ENCODE measurements at places on chromosomes 6 and 20.

GRCh38 chr6:158409451-158409850, 97.2 kb downstream of the TULP4 start:
- DNase-seq = no peak

DNA sequence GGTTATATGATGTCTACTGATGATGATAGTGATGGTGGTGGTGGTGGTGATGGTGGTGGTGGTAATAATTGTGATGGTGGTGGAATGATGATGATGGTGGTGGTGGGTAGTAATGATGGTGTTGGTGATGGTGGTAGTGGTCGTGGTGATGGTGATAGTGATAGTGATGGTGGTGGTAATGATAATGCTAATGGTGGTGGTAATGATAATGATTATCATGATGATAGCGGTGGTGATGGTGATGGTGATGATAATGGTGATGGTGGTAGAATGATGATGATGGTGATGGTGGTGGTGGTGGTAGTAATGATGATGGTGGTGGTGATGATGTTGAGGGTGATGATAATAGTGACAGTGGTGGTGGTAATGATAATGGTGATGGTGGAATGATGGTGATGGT, 4.5 kb upstream of the LPA start:
- no peak for DNase-seq

- peak; percentile 91 for DNase-seq
Measured at GRCh38 chr20:36808317-36809257, 35.0 kb upstream of the DSN1 start.

- DNase-seq = no peak
Measured at GRCh38 chr20:51125105-51125504, 102.2 kb upstream of the KCNG1 start.

DNA sequence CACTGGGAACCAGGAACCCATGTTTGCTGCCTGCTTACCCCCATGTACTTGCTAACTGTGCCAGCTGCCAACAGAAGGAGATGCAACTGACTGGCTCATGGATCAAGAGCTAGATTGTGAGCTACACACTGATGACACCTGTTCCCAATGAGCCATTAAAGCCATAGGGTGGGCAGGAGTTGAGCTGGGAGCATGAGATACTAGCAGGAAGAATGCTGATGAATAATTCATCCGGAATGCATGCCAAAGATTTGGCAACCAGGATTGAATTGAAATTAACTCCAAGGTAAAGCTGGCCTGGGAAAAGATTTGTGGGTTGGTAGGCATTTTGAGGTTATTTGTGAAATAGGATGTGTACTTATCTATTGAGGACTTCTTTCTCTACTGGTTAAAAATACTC, 631.1 kb downstream of the KIF16B start:
- DNase-seq = peak; percentile 79

- DNase-seq = no peak
Measured at GRCh38 chr20:39038495-39038894, 76.4 kb downstream of the DHX35 start.

DNA sequence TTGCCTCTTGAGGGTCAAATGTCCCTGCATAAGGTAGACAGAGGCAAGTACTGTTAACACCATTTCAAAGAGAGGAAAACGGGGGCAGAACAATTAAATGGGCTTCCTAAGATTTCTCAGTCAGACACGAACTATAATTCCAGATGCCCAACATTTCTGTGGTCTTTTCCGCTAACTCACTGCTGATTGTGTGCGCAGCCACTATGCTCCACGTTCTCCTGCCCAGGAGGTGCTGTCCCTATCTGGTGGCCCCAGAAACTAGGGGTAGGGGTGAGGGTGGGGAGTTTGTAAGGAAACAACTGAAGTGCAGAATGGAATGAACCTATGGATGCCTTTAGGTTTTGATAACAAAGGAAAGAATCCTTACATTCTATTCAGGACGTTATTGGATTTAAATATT, 86.1 kb upstream of the BACH2 start:
- no peak for DNase-seq

DNA sequence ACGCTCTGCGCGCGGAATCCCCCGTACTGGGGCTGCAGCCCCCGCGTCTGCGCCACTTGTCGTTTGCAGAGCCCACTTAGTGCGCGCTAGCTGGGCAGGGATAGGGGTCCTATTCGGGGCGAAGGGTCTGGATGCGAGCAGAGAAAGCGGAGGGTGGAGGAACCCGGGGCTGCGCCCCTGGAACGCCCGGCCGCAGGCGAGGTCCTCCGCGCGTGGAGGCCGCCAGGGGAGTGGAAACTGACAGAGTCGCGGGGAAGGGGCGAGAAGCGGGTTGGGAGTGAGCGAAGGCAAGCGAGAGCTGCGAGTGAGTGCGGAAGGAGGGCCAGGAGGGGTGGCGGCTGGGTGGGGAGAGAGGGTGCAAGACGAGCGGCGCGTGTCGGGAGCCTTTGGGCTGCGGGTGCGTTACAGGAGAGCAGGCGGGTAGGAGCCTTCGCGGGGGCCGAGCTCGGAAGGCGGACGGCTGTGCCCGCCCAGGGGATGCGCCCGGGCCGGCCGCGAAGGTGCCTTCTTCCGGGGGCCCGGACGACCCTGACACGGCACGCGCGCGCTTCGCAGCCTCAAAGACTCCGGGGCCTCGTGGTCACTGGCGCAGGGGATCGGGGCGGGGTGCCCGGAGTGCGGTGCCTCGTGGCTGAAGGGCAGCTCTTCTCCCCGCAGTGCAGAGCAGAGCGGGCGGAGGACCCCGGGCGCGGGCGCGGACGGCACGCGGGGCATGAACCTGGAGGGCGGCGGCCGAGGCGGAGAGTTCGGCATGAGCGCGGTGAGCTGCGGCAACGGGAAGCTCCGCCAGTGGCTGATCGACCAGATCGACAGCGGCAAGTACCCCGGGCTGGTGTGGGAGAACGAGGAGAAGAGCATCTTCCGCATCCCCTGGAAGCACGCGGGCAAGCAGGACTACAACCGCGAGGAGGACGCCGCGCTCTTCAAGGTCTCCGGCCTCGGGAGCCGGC, 1.2 kb downstream of the IRF4 start:
- DNase-seq = no peak

DNA sequence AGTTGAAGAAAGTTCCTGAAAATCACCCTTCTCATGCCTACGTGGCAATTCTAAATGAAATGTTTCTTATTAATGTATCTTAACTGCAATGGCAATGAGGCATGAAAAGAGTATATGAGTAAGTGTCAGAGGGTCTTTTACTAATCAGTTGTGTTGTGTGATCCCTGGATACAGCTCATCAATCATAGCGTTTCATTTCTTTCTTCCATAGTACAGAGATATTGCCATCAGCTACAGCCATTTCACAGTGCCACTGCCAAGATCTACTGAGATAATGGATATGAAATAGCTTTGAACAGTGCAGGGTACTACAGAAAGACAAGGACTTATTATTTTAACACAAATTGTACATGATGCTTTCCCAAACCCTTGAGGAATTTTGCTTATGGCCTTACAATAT, 450.8 kb downstream of the KHDRBS2 start:
- DNase-seq = no peak

GRCh38 chr6:3324262-3324942, 65.7 kb downstream of the PSMG4 start:
- DNase-seq = peak; percentile 56

- no peak for DNase-seq
Measured at GRCh38 chr6:7938562-7939183, 28.1 kb upstream of the TXNDC5 start.

GRCh38 chr6:15876406-15876805, 213.6 kb upstream of the DTNBP1 start:
- peak; percentile 69 for DNase-seq

DNA sequence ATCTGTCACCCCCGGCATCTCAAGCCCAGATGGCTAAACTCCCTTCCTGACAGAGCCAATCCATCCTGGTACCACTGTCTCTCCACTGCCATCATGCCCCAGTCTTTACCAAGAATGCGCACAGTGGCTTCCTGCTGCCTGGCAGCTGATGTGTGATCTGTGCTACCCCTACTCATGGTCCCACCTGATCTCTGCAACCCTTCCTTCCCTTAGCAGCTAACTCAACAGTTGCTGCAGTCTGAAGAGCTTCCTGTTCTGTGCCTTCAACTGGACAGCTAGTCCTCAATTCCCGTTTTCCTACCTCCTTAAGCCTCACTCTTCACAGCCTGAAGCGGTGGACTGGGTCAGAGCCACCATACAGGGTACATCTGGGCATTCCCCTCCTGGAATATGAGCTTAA, 7.6 kb upstream of the FAM83C start:
- no peak for DNase-seq

GRCh38 chr6:146345598-146345997, 198.0 kb upstream of the RAB32 start:
- DNase-seq = no peak

GRCh38 chr20:57619051-57619831, 985 bp downstream of the ZBP1 start:
- DNase-seq = no peak

DNA sequence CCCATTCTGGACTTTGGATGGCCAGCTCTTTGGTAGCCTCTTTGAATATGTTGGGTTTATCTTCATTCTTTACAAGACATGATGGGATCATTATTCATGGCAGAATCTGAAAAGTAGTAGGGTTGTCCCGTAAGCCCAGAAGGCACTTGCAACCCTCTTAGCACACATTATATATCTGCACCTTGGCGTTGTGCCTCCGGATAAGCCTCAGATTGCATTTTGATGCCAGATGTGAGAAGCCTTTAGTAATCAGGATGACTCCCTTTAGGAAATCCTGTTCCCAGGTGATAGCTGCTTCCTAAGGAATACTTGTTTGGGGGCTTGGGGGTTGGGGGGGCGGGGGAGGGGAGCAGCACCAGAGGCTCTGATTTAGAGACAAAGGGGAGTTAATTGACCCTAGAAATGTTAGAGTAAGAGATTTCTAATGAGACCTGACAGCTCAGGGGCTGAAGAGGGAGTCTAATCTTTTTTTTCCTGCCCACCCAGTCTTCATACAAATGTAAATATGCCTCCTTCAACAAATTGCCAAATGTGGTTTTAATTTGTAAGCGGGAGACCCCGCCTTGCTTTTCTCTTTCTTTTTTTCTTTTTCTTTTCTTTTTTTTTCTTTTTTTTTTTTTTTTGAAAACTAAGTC, 55.1 kb downstream of the JAG1 start:
- no peak for DNase-seq

GRCh38 chr6:129671442-129672340, 38.3 kb downstream of the ARHGAP18 start:
- no peak for DNase-seq

DNA sequence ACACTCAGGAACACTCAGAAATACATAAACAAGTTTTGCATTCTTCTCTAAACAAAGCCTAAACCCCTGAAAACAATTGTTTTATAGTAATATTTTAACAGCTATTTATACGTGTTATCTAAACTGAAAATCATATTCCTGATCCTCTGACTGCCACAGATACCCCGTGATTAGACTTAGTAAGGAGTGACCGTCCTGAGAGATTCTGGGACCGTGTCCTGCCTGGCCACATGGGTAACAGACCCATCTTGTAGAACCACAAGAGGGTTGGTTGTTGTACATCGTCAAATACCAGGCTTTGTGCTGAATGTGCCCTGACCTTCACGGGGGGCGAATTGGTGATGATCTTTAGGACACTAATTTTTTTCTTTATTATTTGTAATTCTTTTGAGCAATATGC, 214.4 kb downstream of the TMEM242 start:
- no peak for DNase-seq

- no peak for DNase-seq
Measured at GRCh38 chr6:113629256-113629655, 227.9 kb upstream of the MARCKS start.

- peak; percentile 41 for DNase-seq
Measured at GRCh38 chr6:84581494-84582259, 182.7 kb downstream of the TBX18 start.

DNA sequence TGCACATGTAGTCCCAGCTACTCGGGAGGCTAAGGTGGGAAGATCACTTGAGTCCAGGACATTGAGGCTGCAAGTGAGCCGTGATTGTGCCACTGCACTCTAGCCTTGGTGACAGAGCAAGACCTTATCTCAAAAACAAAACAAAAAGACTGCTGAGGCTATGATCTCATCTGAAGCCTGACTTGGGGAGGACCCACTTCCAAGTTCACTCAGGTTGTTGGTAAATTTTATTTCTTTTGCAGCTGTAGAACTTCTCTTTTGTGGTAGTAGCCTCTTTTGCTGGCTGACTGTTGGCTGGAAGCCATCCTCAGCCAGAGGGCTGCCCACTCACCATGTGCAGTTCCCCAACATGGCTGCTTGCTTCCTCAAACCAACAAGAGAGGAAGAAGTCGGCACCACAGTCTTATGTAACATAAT, 36.8 kb upstream of the ME1 start:
- no peak for DNase-seq

DNA sequence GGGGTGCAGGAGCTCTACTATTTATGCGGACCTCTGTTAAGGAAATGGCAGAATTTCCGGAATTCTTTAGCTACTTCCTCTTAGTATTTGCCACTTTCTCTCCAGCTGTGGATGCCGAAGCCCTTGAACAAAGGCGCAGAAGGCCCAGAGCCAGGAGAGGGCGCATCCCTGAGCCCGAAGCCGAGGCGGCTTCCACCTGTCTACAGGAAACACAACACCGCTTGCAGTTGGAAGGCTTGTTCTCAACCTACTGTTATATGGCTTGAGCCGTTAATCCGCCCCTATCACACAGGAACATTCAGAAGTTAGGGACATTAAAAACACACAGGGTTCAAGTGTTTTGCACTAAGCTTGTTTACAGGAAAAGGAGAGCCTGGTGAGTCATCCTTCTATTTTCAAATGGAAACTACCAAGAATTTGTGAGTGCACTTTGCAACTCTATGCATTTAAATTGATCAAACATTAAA, 417.1 kb downstream of the BCKDHB start:
- DNase-seq = no peak

- no peak for DNase-seq
Measured at GRCh38 chr6:6723361-6723760, 134.8 kb downstream of the LY86 start.

DNA sequence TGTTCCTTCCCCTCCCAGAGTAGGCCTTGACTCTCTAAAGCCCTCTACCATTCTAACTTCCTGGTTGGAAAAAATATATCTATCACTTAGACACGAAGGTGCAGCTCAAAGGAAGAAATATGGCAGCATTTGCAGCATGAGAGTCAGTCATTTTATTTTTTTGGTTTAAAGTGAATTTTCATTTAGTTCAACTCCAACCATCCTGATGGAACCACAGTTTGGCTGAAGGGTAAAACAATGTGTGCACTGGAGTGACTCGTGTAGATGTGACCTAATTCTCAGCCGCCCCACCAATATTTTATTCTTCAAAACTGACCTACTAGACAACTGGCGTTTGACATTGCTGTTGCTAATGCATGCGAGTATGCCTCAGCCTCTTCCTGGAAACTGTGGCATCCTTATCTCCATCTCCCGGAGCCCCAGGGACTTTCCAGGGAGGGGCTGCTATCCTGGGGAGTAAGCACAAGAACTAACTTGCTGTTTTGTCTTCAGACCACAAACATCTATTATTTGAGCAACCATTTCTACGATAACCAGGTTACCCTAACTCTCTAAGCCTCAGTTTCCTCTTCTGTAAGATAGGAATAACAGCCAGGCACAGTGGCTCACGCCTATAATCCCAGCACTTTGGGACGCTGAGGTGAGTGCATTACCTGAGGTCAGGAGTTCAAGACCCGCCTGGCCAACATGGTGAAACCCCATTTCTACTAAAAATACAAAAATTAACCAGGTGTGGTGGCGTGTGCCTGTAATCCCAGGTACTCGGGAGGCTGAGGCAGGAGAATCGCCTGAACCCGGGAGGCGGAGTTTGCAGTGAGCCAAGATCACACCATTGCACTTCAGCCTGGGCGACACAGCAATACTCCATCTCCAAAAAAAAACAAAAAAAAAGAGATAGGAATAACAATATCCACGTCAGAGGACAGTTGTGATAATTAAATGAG, 148.7 kb upstream of the JARID2 start:
- peak; percentile 64 for DNase-seq

- DNase-seq = no peak
Measured at GRCh38 chr6:34132486-34133185, 13.3 kb downstream of the GRM4 start.

Measured in foreskin keratinocyte (primary cell).